ENCODE measurements at places on chromosomes 5 and 9.
A peak's percentile ranks its signal among the peaks of the same experiment; 100 is the strongest.

DNA sequence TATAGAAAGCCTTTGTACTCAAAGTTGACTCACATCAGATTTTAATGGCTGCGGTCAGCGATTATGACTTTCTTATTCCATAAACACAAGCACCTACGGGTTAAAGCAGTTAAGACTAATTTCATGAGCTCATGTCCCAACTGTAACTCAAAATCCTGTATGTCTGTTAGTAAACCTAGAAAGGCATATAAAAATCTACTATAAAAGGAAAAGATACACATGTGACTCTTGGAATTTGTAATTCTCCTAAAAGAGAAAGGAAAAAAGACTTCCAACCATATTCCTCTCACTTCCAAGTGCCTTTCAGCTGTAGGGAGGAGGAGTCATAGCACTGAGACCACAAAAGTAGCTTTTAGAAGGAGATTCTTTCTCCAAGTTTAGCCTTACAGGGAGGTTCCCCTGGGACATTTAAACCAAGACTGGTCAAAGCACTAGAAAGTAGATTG lies 129.1 kb downstream of the EBF1 start:
- no peak for DNase-seq

DNA sequence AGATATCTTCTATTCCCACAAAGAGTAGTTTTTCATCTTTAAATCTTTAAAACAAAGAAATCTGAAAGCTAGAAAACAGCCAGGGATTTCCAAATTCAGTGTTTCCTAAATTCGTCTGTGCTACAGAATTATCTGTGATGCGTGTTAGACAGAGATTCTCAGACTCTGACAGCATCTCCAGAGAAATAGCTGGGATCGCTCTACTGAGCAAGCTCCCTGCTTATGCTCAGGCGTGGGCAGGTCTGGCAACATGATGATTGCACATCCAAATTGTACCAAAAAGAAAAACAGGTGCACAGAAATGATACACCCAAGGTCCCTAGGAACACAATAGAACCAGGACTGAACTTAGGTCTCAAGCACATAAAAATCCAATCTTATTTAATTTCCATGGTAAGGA lies 22.8 kb upstream of the CRHBP start:
- no peak for DNase-seq

DNA sequence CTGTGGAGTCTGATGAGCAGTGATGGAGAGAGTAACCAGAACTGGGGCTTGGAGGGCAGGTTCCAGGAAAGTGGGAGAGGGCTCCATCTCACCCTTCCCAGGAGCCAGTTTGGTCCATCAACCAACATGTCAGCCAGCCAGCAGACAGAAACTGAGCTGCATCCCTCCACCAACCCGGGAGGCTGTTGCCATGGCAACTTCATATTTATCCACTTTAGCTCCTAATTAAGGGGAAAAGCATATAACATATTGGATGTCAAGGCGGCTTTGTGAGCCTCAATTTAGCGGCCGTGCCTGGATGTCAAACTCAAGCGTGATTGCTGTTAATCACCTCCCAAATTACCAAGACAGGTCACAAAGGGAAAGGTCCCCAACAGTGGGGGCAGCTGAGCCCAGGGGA lies 81.5 kb upstream of the ARAP3 start:
- no peak for DNase-seq

DNA sequence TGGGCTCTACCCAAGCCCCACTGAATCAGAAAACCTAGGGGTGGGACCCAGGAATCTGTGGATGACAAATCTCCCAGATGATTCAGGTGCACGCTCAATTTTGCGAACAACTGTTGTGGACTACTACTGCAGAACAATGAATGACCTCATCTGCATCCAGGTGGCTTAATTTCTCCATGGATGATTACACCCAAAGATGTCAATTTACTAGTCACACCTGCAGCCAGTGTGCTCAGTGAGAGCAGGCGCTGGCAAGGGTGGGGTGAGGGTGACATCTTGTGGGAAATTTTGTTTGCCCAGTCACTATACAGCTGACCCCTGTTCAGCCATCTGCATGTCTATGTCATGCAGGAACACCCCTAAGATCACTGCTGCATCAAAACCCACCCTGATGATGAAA lies 118.2 kb downstream of the ENTREP1 start:
- DNase-seq = no peak

DNA sequence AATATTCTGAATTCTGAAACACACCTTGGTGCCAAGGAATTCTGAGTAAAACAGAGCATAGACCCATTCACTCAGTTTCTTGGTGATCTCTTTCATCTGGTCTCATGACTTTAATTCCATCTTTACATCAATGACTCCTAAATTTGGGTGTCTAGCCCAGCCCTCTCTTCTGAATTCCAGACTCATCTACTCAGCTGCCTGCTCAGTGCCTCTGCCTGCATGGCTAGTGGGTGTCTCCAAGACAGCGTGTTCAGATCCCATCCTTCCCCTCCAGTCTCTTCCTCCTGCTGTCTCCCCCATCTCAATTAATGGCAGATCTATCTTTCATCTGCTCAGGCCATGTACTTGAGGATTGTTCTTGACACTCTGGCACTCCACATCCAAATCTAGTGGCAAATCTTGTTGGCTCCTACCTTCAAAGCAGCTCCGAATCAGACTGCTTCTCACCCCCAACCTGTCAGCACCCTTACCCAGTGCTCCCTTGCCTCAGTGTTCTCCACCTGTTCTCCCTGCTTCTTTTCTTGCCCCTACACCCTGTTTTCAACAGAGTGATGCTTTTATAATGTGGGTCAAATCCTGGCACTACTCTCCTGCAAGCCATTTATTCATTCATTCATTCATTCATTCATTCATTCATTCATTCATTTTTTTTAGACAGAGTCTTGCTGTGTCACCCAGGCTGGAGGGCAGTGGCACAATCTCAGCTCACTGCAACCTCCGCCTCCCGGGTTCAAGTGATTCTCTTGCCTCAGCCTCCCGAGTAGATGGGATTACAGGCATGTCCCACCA lies 5.3 kb downstream of the CAVIN4 start:
- no peak for DNase-seq

DNA sequence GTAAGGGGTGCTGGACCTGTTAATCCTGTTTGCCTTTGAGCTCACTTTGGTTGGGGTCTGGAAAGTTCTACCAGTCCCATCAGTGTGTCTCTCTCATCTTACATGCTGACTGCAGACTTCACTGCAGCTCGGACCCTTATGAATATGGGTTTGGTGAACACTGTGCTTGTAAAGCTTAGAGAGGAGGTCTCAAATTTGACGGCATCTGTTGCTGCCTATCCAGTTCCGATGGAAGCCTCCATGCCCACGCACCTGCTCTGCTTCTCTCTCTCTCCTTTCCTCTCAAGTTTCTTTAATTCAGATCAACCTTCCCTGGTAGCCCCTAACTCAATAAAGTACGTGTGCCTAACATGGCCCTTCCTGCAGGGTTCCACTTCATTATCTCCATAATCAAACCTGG lies 217.9 kb downstream of the HSPA4 start:
- DNase-seq = no peak

DNA sequence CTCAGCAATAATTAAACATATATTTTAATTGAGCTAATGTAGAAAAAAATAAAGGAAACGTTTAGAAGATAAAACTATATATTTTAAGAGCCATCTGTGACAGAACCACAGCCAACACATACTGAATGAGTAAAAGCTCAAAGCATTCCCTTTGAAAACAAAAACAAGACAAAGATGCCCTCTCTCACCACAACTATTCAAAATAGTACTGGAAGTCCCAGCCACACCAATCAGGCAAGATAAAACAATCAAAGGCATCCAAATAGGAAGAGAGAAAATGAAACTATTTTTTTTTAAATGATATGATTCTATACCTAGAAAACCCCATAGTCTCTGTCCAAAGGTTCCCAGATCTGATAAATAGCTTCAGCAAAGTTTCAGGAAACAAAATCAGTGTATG lies 262.0 kb downstream of the HTR1A start:
- DNase-seq = no peak

- DNase-seq = no peak
Measured at GRCh38 chr9:5553211-5553610, 42.9 kb downstream of the PDCD1LG2 start.

DNA sequence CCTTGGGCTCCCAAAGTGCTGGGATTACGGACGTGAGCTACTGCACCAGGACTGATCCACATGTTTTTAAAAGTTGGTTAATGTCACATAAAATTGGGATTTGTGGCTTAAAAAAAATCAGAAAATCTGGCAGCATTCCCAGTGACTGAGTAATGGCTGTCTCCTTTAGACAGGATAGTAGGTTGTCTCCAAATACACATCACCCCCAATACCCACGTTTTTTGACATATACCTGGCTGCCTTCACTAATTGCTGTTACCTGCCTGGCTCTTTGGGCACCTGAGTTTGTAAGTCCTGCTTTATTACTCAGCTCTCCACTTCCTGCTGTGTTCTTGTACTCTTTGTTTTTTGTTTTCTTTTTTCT lies 84.8 kb downstream of the KDM4C start:
- peak; percentile 27 for DNase-seq

DNA sequence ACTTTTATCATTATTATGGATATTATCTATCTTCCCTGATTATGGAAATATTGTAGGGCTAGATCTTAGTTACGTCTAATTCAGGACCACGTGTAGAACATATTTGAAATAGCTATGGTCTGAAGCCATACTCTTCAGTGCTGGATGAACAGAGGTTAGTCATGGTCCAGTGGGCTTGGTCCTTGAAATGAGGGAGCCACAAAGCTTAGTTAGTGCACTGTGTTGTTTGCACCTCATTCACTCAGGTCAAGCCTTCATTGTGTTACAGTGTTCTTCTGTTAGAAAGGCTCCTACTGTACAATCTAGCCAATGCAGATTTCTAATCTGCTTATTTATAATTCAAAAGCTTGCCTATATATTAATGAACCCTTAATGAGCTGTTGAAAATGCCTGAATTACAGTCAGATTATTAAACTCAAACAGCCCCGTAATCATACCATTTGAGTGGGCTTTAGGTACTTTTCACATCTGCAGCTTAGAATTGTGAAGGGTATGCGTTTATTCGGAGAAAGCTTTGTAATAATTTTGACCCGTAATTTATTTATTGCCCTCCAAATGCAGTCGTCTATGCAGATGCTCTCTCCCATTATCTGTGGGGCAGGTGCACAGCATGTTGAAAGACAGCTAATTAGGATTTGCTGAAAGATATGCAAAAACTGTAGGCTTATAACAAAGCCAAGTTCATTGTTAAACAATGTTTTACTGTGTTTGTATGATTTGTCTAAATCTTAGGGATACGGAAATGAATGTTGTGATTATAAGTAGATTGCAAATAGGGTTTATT lies 164.9 kb downstream of the PBX3 start:
- DNase-seq = no peak

- DNase-seq = no peak
Measured at GRCh38 chr5:68680366-68680765, 413.4 kb upstream of the SLC30A5 start.

- DNase-seq = no peak
Measured at GRCh38 chr5:6545036-6545693, 87.7 kb downstream of the NSUN2 start.

- DNase-seq = peak; percentile 41
Measured at GRCh38 chr5:73436535-73437100, 12.0 kb downstream of the FOXD1 start.

DNA sequence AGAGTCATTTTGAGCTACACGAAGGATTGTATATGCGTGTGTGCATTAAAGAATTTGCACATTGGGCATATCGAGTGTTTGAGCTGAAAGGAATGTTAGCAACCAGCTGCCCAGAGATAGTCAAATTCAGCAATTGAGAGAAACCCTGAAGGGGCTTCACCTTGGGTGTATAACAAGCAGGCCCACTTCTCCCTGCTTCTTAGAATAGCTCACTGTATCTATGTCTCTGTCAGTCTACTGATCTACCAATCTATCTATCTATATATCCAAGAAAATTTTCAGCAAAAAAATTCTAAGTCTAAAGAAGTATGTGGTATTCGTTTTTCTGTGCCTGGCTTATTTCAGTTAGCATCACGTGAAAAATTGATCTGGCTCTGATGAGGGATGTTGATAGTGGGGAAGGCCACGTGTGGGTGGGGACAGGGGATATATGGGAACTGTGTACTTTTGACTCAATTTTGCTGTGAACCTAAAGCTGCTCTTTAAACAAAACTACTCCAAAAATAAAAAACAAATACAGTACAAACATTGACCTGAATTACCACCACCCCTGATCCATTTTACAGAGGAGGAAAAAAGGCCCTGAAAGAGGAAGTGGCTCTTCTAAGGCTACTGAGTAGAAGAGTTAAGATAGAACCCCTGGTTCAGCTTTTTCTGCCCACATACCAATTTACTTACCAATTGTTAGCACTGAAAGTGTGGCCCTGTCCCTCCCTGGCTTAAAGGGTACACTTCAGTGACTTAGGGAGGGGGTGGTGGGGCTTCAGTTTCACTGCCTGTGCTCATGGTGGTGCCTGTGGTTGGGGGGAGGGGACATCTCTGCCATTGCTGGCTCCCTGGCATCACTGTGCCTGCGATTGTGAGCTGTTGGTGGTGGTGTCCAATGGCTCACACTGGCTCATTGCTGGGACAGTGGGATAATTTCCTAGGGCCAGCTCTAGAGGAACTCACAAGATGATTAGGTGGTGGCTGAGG lies 141.8 kb downstream of the DOCK2 start:
- no peak for DNase-seq

DNA sequence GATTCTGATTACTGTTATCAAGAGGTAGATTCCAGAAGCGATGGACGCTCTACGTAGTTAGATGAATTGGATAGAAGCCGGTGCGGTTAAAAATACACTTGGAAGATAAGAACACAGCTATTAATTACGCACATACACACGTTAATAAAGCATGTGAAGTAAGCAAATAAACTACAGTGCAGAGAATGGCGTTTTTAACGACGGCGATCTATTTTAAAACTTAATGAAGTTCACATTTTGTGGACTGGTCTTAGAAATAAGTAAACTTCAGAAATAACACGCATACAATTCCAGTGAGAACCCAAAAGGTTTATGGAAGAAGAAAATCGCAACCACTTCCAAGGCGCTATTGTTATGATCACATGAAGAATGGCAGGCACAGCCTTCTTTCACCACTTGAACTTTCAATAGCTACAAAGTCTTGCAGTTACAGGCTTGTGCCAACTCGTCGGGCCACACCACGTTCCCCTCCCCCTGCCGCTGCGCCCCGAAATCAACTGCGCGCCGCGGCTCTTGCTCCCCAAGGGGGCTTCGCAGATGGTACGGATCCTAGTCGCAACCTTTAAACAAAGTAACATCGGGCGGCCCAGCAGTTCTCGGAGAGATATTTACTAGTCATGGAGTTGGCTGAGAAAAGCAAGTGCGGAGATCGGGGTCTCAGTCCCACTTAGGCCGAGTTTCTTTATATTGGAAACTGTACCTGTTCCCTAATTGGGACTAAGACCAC lies 866 bp upstream of the SEMA6A start:
- DNase-seq = no peak

GRCh38 chr9:10237584-10237983 lies 375.2 kb downstream of the PTPRD start:
- no peak for DNase-seq

DNA sequence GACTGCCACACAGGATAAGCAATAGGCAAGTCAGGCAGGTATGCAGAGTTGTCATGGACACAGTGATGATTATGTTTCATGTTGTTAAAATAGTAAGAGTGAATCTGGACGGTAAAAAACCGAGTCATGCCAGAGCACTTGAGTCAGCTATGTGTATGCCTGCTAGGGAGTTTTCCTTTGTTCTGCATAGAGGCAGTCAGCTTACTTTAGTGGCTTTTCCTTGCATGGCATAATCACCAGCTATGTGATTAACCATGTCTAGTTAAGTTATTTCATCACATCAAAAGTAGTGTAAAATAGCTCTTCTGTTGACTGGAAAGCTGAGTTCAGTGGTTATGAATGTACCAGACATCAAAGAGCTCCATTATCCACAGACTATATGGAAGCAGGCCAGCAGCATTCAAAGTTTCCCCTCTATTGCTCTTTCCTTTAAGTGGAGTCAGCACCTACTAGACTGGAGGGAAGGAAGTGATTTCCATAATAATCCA lies 989.8 kb downstream of the TLE1 start:
- no peak for DNase-seq
